Caco-2 (cell line): ENCODE measurements at places on chromosomes 2 and 18.
A peak's percentile ranks its signal among the peaks of the same experiment; 100 is the strongest.

DNA sequence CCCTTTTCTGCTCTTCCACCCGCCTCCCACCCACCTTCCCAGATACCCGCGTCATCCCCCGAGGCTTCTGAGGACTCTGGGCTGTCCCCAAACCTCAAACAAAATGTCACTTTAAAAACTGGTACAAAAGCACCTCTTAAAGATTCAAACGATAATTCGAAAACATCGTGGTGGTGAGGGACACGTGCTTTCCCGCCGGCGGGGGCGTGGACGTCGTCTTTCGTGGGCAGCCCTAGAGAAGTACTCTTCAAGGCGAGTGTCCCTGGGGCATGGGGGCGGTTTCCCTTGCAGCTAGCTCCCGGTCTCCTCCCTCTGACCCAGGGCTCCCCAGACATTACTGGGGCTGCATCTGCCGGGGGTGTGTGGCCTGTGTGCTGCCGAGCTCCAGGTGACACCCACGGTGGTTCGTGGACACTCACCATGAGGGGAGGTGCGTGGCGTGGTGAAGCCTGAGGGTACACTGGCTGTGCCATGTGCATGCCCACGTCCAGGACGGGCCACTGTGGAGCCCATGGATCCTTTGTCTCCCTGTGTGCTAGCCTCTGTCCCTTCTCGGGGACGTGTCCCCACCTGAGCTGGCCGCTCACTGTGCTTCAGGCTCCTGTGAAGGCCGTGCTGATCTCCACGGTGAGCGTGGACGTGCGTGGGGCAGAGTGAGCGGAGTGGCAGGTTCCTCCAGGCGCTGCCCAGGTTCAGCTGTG, 117.8 kb downstream of the NFATC1 start:
- no peak for DNase-seq

DNA sequence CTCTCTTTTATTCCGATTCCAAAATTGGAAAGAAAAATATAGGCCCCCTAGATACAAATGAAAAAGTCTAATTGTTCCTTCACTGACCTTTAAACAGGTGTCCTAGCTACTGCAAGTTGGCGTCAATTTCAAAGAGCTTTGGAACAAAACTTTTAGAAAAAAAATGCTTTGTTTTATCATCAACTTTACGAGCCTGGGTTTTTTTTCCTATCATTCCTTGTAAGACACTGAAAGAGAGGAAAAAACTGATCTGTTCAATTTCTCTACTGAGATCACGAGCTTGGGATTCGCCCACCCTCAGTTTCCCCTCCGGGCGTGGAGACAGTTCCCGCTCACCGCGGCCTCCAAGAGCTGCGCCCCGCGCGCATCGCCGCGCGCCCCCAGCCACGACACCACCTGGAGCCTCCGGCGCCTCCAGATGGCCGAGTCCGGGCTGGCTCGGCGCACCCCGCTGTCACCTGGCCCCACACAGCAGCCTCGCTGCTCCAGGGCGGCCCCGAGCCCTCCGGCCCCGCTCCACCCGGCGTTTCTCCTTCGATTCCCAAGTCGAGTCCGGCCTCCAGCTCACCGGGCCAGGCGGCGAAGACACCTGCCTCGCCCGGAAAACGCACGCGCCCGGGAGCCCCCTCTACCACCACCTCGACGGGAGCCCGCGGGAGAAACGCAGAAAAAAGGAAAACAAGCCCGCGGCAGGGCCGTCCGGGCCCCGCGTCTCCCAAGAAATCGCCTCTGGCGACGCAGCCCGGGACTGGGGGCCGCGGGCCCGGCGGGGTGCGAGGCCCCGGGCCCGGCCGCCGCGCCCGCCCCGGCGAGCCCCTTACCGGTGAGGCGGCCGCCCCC, 656 bp downstream of the TBC1D8 start:
- peak; percentile 53 for DNase-seq

GRCh38 chr2:119170504-119170903, 12.0 kb upstream of the C1QL2 start:
- DNase-seq: no peak

GRCh38 chr2:68390114-68390513, 25.0 kb downstream of the PLEK start:
- DNase-seq: no peak

- DNase-seq: no peak
Measured at GRCh38 chr2:237280229-237280628, 133.7 kb downstream of the COL6A3 start.

DNA sequence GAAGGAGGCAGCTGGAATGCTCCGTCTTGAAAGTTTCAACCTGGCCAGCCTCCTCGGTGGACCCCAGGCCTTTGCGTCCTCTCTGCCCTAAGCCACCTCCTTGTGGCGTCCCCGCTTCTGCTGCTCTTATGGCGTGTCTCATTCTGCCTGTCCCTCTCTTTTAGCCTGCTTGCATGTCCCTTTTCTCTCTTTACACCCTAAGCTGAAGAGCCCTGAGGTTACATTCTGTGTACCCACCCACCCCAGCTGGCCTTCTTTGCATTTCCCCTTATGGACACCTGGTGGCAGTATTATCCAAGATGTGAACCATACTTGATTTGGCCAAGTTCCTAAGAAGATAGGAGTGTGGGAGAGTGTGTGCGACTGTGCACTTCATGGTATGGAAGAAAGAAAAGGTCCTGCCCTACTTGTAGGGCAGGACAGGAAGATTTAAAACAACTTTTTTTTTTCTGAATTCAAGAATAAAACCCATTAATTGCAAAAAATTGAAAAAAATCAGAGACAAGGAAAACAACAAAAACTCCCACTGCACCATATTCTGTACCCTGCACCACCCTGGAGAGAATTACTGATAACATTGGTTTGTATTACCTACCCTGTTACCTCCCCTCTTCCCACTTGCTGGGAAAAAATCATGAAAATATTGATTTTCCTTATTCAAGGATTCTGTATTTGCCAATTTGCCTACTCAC, 77.4 kb downstream of the DYSF start:
- DNase-seq: no peak

- DNase-seq: peak; percentile 92
Measured at GRCh38 chr2:20593072-20594034, 57.5 kb downstream of the HS1BP3 start.

DNA sequence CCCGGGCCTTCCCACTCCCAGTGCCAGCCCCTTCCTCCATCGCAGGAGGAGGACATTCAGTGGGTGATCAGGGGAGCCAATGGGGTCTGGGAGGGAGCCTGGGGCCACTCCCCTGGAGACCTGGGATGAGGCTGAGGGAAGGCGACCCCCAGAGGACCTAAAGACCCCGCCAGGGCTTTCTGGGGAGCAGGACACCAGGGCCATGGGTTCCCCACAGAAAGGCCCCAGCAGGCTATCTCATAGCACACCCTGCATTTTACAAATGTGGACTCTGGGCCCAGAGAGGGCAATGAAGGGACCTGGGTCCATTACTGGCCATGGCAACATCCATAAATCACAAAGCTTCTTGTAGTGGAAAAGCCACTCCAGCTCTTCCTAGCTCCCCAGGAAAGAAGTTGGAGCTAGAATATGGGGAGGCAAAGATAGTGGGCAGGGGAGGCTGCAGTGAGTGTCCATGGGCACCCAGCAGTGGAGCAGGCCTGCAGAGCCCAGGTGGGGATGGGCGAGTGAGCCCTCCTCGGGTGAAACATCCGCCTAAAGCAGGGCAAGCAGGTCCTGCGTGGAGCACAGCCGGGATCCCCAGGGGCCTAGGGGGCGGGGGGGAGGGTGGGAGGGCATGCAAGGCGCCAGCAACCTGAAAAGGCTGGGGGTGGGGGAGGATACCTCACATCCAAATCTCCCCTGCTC, 13.8 kb downstream of the CYP26B1 start:
- DNase-seq: no peak

- DNase-seq: no peak
Measured at GRCh38 chr2:68931799-68932198, 20.9 kb downstream of the GKN2 start.

GRCh38 chr18:47284721-47285395, 33.4 kb upstream of the SKOR2 start:
- DNase-seq: no peak

- no peak for DNase-seq
Measured at GRCh38 chr2:153230977-153231376, 247.6 kb downstream of the RPRM start.

DNA sequence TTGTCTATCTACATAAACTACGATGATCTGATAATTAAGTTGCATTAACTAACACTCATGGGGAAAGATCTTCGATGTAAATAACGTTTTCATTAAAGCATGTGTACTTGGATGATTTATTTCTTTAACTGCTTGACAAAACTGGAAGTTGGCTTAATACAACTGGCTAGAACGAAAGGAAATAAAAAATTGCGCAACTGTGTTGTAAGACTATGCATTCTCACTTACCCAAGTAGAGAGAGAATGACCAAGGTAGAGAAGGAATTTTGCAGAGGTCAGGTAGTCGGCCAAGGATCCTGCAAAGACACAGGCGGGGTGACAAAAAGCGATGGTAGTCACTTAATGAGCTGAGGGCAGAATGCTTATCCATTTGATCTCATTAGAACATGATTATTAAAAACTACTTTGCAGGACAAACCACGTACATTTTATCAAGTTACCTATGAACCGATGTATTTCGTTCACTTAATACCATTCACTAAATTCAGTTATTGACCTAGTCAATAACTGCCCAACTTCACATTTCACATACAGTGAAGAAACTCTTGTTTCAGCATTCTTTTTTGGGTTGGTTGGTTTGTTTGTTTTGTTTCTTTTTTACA, 900 bp downstream of the SLC40A1 start:
- no peak for DNase-seq
